ENCODE measurements at places on chromosomes 12 and 14. TPM values are rescaled to one million over a fixed set of nuclear protein-coding genes. Genes with fewer than 3 reads are reported as not detected.

DNA sequence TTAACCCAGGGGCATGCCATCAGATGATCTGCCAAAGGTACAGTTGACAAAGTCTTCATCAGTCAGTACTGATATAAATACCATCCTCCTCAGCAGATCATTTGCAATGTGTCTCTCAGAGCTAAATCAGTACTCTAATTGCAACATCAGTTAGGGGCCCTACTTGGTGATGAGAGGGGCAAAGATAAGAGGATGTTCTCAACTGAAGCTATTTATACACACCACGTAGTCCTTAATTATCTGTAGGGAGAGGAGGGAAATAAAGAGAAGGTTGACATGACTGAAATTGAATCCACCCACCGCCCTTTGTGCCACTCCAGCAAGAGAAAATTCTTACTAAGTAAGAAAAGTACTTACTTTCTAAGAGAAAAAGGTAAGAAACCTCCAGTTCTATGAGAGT is 157.8 kb upstream of the NUDT4 start:
- DNase-seq, result no peak

- no peak for DNase-seq
Observed at GRCh38 chr12:2422591-2422990, 369.8 kb downstream of the CACNA1C start.

GRCh38 chr12:110180591-110181005 is 56.4 kb downstream of the IFT81 start:
- DNase-seq, result no peak

GRCh38 chr12:119671070-119671469 is 3.1 kb downstream of the PRKAB1 start:
- no peak for DNase-seq

DNA sequence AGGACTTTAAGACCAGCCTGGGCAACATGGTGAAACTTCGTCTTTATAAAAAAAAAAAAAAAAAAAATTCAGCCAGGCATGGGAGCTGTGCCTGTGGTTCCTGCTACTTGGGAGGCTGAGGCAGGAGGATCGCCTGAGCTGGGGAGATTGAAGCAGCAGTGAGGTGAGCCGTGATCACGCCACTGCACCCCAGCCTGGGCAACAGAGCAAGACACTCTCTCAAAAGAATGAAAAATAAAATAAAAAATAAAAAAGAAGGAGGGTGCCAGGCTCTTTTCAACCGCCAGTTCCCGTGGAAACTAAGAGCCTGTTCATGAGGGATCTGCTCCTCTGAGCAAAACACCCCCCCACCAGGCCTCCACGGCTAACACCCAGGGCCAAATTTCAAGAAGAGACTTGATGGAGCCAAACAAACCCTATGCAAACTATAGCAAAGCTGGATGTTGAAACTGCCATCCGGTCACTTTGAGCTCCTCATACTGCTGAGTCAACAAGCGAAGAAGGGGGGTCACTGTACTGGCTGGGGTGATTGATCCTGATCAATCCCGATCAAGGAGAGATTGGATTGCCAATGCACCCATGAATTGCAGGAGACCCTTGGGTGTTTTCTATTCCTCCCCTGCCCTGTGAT is 23.4 kb downstream of the DLK1 start:
- DNase-seq, result no peak

Gene GLIPR1
- total RNA-seq, result 2.8 TPM

Gene MTHFD1
- 71.4 TPM for total RNA-seq

Gene SIX6
- 0.22 TPM for total RNA-seq

Gene SYT1
- total RNA-seq, result 0.13 TPM

- DNase-seq, result peak; percentile 52
Observed at GRCh38 chr12:110100315-110100970, 23.7 kb upstream of the IFT81 start.

- no peak for DNase-seq
Observed at GRCh38 chr14:54039311-54039710, 82.7 kb upstream of the BMP4 start.

DNA sequence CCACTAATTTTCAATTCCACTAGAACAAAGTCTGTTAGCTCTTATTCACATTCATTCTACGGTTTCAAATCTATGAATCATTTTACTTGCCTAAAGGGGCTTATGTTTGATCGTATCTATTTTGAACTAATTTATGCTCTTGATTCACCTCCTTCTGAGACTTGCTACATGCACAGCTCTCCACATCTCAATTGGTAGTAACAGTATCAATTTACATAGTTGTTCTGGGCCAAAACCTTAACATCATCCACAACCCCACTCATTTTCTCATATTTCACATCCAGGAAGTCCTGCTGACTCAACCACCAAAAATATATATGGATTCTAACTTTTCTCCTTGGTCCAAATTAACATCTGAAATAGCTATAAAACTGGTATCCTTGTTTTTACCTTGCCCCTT is 208.6 kb downstream of the RASSF9 start:
- no peak for DNase-seq

DNA sequence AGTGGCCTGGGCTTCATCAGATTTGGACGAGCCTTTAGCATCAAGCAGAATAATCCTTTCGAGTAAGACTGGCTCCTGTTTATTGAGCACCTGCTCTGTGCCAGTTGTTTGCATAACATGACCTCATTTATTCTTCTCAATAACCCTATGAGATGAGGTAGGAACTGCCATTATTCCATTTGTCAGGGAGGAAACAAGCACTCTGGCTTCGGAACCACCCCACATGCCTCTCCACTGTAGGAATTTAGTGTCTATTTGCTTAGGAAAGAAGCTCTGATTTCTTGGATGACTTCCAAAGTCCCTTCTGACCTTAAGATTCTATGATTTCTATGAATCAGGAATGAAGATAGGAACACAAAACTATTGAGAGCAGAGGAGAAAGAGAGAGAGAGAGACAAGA is 11.0 kb downstream of the SAMD4A start:
- DNase-seq, result no peak

DNA sequence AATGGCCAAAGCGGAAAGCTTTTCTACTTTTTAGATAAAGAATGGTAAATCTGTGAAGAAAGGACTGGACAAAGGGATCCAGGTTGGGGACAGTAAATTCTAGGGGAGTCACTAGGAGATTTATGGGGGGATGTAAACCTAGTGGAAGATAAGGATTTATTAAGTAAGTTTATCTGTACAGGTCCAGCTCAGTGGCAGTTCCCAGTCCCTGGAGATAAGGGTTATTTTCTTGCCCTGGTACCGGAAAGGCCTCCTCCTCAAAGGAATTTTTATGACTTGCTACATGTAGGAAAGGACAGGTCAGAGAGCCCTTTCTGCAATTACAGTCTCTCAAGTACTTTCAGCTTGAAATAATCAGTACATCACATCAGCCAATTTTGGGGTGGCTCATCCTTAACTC is 72.6 kb upstream of the BICD1 start:
- DNase-seq, result no peak

GRCh38 chr14:98503086-98503815 is 768.7 kb downstream of the BCL11B start:
- no peak for DNase-seq

DNA sequence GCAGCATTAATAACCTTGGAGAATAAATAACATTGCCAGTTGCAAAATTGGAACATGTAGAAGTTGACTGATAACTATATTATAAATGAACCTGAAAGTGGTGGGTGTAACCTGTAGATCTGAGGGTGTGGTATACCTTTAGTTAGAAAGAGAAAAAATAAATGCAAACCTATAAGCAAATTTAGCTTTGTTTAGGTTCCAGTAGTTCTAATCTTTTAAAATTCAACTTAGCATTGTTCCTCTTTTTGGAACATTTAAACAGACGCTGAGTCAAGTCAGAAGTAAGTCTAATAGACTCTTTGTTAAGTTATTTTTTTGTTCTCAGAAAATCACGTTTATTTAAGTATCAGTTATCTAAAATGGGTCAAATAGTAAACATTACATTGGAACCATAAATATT is 120.0 kb downstream of the DNAI7 start:
- no peak for DNase-seq

- DNase-seq, result no peak
Observed at GRCh38 chr12:77107121-77107520, 41.8 kb upstream of the E2F7 start.

- no peak for DNase-seq
Observed at GRCh38 chr14:105702275-105702817, 176.0 kb downstream of the TMEM121 start.

Gene PLEKHG3
- total RNA-seq, result 7.7 TPM

Gene PLCZ1
- not detected for total RNA-seq

- no peak for DNase-seq
Observed at GRCh38 chr14:72880164-72880563, 13.7 kb downstream of the DPF3 start.

Gene KRT79
- total RNA-seq, result not detected

GRCh38 chr14:68292441-68293215 is 473.0 kb downstream of the RAD51B start:
- DNase-seq, result no peak

DNA sequence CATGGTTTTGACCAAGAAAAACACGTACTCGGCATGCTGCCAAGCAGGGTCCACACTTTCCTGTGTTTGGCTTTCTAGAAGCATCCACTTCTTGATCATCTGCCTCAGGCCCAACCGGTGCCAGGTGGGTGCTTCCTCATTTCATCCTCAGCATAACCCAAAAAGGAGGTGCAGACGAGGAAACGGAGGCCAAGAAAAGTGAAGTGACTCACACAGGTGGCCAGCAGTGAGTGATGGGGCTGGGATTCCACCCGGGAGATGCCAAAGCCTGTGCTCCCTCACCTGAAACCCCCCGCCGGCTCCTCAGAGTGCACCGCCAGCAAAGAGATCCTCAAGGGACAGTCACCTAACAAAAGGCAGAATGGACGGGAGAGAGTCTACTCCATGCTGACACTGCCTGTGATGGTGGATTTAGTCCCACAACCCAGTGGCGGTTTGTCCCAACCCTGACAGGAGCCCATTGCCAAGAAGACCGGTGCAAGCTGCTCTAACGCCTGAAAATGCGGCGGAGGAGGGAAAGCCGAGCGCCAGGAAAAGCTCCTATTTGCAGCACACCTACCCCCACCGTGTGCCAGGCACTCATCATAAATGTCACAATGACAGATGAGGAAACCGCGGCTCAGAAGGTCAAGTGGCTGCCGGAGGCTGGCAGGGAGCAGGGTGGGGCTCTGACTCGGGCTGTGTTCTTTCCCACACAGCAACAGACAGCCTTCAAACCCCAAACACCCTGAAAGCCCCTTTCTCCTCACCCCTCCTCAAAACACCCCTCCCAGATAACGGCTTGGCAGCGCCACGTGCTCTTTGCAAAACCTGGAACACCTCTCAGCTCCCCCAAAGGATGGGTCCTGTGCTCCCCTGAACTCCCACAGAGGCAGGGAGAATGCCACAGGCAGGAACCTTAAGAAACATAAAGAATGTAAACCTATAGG is 18.8 kb downstream of the BCL11B start:
- DNase-seq, result no peak

Gene HRK
- total RNA-seq, result not detected

Gene NELL2
- total RNA-seq, result 0.17 TPM

Gene IRAK3
- 3.6 TPM for total RNA-seq

DNA sequence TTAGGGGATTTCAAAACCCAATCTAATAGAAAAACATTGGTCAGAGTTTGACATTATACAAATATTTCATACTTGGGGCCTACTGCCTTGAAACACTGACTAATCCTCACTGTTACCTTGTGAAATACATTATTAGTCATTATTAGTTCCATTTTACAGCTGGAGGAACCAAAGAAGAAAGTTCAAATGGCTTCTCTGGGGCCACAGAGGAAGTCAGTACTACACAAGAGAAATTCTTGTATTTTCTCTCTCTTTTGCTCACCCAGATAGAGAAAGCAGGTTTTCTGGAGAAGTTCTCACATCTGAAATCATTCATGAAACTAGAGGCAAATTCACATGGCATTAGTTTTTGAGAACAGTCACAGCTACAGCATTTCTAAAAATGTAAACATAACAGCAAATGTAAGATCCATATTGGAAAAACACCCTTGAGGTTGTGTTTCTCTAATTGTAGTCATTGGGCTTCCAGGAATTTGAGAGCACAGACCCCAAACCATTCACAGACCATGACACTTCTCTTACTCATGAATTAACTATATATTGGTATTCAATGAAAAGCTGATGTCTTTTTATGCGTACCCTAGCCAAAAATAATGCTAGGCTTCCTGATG is 83.0 kb downstream of the LLPH start:
- no peak for DNase-seq

- no peak for DNase-seq
Observed at GRCh38 chr12:89470741-89471509, 53.7 kb downstream of the GALNT4 start.

DNA sequence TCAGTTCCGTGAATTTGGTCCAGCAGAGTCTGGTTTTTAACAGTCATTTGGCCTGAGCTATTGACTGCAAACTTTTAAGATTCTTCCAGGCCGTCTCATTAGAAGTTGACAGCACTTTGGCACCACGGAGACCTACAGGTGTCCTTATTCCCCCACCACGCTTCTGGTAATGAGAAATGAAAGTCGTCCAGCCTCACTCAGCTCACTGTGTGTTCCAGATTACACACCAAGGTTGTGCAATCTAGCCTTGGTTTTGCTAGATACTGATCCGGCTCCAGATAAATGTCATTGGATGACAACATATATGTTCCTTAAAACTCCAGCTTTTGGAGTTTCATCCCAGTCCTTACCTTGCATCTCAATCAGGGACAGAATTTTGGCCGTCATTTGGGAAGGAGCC is 210.4 kb downstream of the CHST11 start:
- no peak for DNase-seq

Gene AQP2
- total RNA-seq, result not detected

Gene TC2N
- 4.3 TPM for total RNA-seq

Gene TDRD9
- 1.3 TPM for total RNA-seq

Gene TMX1
- total RNA-seq, result 9.7 TPM

DNA sequence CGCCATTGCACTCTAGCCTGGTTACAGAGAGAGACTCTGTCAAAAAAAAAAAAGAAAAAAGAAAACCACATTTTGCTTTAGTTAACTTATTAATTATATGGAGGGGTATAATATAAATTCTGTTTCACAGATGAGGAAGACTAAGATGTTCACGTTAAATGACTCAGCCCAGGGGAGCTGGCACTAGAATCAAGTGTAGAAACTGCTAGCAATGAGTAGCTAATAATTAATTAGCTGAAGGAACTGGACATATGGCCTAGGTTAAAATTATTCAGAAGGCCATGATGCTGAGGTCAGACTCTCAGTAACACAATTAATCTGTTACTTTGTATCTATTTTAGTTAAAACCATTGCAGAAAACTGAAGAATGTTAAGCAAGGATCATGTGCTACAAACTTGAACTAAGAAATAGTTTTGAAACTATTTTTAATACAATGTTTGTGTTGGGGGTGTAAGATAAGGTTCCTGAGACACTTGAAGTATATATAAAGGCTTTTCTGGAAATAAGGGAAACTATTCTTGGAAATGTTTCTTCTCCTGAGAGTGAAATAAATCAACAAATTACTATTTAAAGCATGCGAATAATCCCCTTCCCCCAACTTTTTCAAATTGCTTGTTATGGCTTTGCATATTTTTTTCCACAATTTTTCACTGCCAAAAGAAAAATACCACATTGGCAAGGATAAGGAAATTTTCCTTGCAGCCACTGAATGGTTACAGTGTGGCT is 589.3 kb downstream of the SOX5 start:
- DNase-seq, result no peak

DNA sequence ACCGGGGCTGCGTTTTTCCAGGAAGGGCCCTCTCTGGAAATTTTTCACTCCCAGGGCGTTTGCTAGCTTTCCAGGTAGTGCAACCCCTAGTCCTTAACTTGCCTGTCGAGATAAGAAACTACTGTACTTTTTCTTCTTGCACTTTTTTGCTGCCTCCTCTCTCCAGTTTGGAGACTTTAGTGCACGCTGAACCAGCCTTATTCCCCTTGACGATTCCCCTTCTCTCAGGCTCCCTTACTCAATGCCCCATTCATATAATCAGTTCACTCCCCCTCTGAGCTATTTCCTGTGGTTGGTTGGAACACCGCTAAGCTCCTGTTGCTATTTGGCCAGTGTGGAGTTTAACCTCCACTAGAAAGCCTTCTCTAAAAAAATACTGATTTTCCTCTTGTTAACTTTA is 682 bp downstream of the CREBL2 start:
- no peak for DNase-seq

Gene ATF7IP
- 35.3 TPM for total RNA-seq
